ENCODE measurements at places on chromosomes 1 and 21.

DNA sequence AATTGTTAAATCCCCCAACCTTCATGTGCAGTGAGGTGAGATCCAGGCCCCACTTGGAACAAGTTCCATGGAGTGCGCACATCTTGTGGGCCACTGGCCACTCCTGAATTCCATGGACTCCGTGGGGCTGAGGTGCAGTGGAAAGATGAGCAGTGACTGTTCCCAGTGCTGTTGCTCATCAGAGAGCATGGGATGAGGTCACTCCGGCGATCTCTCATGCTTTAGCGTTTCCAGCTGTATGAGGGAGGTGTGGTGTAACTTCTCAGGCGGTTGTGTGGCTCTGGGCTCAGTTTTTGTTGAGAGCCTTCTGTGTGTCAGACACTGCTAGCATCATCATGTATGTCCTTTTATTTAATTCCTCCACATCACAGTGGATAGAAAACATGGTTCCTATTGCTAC is 96.2 kb downstream of the GALNT2 start:
- DNase-seq = no peak

DNA sequence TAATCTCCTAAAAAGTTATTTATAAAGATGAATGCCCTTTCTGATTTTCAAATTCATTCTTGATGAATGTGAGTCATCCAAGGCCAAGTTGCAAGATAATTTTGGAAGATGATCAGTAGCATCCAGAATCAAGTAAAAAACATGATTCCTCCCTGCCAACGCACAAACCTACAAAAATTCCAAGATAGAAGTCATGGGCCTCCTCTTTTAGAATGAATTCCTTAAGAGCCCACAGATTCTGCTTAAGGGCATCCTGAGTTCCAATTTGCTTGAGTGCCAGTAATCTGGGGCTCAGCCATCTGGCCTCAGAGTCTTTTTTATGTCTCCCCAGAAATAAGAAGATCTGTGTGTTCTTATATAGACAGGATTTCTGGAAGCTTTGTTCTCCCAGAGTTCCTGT is 23.2 kb upstream of the SPATA6 start:
- no peak for DNase-seq

- no peak for DNase-seq
Measured at GRCh38 chr1:66445492-66446181, 88.3 kb upstream of the SGIP1 start.

DNA sequence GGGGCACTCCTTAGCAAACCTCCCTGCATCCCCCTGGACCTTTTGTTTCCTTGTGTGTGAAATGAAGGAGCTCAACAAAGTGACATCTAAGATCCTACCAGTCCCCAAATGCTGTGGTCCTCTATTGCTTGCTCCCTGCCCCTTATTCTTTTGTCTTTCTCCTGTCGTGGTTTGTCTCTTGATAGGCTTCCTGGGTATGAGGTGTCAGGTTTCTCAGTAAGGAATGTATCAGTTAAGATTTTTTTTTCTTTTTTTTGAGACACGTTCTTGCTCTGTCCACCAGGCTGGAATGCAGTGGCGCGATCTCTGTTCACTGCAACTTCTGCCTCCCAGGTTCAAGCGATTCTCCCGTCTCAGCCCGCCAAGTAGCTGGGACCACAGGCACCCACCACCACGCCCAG is 16.8 kb downstream of the CNIH3 start:
- DNase-seq = no peak

- DNase-seq = no peak
Measured at GRCh38 chr1:95415146-95415545, 181.1 kb downstream of the RWDD3 start.

DNA sequence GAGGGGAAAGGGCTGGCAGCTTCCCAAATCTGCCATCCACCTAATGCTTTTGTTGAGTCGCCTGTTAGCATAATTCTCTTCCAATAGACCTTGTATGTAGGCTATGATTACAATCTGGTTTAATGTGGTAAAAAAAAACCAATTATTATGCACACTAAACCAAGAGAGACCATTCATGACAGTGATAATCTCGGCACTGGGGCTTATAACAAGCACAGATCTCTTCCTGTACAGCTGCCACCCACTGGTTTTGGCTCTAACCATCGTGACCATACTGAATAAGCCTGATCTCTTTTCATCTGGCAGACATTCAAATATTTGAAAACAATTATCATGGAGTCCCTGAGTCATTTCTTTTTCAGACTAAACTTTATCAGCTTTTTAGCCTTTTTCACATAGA is 12.0 kb upstream of the SYT14 start:
- DNase-seq = no peak

DNA sequence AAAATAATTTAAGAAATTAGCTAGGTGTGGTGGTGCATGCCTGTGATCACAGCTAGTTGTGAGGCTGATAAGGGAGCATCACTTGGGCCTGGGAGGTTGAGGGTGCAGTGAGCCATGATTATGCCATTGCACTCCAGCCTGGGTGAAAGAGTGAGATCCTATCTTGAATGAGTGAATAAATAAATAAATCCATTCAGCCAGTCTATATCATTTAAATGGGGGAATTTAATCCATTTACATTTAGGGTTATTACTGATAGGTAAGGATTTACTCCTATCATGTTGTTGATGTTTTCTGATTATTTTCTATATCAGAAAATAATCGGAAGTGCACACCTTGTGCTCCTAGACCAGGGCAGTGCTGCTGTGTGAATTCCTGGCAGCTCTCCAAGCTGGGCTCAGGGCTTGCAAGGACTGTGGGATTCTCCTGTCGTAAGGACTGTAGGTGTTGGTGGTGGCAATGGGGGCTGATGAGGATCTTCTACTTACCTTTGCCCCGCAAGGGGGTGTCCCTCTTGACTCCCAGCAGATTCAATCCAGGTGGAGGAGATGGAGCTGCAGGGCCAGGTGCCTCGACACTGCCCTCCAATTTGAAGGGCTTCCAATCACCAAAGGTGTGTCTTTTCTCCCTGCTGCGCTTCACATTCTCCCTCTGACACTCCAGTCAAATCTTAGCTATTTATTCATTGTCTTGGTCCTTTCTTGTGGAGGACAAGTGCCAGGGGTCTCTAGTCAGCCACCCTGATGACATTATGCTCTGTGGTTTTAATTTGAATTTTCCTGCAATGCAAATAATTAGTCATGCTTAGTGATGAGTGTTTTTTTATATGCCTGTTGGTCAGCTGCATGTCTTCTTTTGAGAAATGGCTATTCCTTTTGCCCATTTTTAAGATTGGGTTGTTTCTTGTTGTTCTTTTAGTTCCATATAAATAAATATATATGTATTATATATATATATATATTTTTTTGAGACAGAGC is 14.1 kb upstream of the TRAPPC10 start:
- no peak for DNase-seq

- DNase-seq = no peak
Measured at GRCh38 chr1:49319426-49319963, 542.8 kb upstream of the BEND5 start.

- no peak for DNase-seq
Measured at GRCh38 chr1:150762552-150762951, 3.0 kb downstream of the CTSS start.

DNA sequence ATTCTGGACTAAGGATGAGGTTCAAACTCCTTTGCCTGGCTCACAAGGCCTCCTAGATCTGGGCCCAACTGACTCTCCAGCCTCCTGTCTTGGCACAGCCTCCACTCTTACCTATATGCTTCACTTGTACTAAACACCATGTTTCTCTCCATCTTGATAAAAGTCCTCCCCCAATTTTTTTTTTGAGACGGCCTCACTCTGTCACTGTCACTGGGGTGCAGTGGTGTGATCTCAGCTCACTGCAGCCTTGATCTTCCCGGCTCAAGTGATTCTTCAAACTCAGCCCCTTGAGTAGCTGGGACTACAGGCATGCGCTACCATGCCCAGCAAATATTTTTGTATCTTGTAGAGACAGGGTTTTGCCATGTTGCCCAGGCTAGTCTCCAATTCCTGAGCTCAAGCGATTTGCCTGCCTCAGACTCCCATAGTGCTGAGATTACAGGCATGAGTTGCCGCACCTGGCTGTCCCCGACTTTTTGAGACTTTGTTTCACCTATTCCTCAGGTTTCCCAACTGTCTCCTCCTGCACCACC is 39.7 kb downstream of the CD34 start:
- DNase-seq = no peak

DNA sequence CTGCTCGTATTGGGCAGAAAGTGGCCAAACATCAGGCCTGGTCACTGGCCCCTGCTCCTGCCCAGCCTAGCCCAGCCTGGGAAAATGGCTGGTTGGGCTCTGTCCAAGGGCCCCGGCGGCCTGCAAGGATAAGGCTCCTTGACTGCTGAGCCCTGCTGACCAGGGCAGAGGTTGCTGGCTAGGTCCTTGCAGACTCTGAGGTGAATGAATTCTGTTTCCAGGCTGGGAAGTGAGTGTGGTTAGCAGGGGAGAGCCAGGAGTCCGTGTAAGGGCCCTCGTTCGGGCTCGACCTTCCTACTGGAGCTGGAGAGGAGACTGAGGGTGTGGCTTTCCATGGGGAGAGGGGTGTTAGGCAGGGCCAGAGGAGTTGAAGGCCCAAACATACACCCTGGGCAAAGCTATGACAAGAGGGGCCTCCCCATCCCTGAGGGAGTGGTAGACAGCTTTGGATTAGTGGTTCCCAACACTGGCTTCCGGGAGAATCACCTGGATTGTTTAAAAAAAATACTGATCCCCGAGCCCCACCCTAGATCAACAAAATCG is 20.6 kb downstream of the CSF1 start:
- no peak for DNase-seq

GRCh38 chr1:206883876-206884275 is 13.4 kb upstream of the IL24 start:
- DNase-seq = no peak

- no peak for DNase-seq
Measured at GRCh38 chr1:173139706-173140105, 67.4 kb downstream of the TNFSF4 start.

GRCh38 chr1:215517441-215517891 is 49.6 kb upstream of the KCTD3 start:
- DNase-seq = no peak

DNA sequence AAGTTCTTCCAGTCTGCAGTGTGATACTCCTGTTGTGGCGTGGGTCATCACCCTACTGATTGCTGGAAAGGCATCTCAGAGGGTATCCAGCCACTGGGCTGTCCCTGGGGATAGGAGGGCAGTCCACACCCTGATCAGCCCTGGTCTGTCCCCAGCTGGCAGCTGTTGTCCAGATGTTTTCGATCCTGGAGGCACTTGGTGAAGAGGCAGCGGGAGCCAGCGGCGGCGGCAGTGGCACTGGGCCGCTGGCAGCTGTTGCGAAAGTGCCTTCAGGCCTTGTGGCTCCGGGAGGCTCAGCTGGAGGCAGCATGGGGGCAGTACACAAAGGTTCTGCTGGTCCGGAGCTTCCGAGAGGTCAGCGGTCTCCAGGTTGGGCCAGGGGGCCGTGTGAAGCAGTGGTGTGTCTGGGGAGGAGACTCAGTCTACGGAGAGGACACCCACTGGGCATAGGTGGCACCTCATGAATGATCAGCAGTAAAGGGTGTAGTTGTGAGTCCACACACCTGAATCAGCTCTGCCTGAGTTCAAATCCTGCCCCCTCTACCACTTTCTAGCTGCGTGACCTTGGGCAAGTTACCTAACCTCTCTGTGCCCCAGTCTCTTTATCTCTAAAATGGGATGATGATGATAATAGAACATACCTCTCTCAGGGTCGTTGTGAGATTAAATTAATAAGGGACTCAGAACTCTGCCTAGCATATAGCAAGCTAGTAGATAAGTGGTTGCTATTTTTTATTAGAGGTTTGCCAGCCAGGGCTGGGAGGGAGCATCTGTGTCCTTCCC is 6.1 kb downstream of the C1orf167 start:
- DNase-seq = no peak

DNA sequence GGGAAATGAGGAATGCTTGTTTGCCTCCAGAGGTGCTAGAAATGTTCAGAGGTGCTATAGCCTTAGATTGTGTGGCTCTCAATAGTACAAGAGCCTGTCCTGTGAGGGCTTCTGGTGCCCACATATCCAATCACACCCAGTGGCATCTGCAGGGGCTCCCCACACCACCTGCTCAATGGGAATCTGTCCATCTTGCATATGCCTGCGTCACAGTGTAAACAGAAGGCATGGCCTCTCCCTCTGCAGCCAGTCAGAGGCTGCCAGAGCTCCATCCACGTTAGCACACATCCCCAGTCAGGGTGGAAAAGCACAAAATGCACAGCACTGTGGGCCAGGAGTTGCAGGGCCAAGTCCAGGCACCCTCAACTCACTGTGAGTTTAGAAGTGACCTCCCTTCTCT is 113.6 kb upstream of the GRIK3 start:
- DNase-seq = no peak

- no peak for DNase-seq
Measured at GRCh38 chr1:95067062-95067461, 5.7 kb downstream of the ALG14 start.

DNA sequence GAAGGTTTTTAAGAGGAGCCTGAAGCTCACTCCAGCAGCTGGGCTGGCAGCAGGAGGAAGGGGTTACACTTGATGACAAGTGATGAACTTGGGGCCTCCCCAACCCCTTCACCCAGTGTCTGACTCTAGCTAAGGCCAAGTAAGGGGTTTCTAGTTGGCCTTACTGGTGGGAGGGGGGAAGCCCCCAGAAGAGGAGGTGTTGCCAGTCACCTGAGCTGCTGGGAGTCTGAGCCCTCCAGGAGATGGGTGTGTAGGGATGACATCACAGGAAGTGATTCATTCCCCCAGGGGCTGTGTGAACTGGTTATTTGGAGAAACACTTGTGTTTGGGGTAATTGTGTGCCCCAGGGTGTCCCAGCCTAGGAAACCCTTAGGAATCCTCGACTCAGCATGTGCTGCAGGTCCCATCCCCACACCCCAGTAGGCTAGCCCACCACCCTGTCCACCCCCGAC is 3.1 kb downstream of the PADI1 start:
- DNase-seq = peak; percentile 66

- no peak for DNase-seq
Measured at GRCh38 chr1:56837244-56837939, 17.2 kb upstream of the C8A start.

- DNase-seq = no peak
Measured at GRCh38 chr21:29168891-29169315, 38.5 kb downstream of the MAP3K7CL start.

DNA sequence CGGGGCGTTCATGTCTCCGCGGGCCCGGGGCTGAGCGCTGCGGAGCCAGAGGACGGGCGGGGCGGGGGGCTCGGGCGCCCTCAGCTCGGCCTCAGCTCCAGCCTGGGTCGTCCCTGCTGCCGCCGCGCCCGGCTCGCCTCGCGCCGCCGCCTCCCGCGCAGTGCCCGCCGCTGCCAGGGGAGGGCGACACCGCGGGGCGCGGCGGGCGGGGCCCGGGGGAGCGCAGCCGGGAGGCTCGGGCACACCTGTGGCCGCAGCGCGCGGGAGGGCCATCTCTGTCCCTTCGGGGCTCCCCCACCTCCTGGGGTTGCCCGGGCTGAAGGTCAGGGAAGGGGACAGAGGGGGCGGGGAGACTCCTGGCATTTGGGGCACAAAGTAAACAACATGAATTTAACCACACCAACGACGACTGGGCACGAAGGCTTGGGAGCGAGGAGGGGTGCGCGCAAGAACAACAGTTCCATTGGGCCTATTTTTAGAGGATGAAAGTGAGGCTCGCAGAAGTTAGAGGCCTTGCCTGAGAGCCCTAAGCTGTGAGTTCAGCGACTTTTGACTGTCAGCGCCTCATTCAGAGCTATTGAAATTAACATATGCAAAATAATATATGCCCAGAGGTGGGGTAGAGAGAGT is at the start of gene FAM131C:
Gene FAM131C, minus strand, starts transcription at position 162 of the 630 bp plus-strand sequence. CDS start 209 bp downstream, outside the sequence.
- DNase-seq = peak; percentile 10
